ENCODE measurements at places on chromosomes 4 and X.

- DNase-seq: peak; percentile 5
Measured at GRCh38 chrX:46758163-46758955, 559 bp downstream of the SLC9A7 start.

- DNase-seq: no peak
Measured at GRCh38 chr4:149409555-149409962, 406.1 kb downstream of the IQCM start.

- DNase-seq: no peak
Measured at GRCh38 chr4:83606898-83607297, 71.0 kb downstream of the GPAT3 start.

DNA sequence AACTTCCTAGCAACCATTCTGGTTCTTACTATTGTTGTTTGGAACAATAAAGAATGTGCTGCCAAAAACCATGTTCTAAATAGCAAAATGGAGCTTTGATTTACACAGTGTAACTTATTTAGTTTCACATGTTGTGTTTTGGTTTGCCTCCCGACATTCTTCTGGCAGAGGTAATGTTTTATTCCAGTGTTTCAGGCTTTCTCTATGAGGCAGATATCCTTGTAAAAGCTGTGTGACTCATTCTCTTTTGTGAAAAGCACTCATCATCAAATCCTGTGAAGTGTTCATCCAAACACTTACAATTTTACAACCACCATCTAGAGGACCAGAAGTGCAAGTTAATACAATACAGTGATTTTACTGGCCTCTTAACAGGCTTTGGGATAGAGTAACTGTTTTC is 219.0 kb upstream of the GIMD1 start:
- no peak for DNase-seq

DNA sequence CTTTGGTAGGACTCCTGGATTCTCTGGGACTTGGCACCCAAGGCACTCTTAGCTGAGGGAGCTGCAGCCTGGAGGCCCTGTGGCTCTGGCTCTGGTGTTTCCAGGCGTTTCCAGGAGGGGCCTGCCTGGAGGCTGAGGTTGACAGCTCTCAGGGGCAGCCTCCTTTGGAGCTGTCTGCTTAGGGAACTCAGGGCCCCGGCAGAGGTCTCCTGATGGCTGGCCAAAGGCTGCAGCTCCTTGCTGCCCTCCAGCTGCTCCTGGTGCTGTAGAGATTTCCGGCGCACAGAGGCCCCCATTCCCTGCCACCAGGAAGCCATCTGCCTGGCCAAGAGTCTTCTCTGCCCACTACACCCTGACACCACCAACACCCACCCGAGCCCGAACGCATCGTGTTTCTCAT is 25.3 kb upstream of the ARHGEF38 start:
- no peak for DNase-seq

- DNase-seq: no peak
Measured at GRCh38 chr4:139144911-139145551, 32.0 kb downstream of the ELF2 start.

GRCh38 chrX:118566359-118566758 is 70.7 kb downstream of the DOCK11 start:
- DNase-seq: no peak

DNA sequence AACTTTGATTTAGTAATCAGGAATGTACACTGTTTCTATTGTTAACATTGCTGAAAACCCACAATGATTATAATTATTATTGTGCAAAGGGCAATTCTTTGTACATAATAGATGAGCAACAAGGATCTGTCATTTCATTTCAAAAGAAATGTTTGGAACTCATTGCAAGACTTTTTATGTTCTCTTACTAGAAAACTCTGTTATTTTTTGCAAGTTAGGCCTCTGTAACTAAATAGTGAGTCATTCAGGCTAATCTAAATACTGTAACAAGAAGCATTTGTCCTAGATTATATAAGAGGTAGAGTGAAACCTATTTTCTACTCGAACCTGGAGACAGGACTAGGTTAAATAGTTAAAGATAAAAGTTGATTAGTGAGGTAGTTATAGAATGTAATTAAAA is 93.2 kb upstream of the FAM47B start:
- no peak for DNase-seq

- DNase-seq: peak; percentile 20
Measured at GRCh38 chr4:37892641-37893040, 1.8 kb downstream of the TBC1D1 start.

GRCh38 chr4:186104890-186105646 is 564 bp downstream of the FAM149A start:
- DNase-seq: no peak

- no peak for DNase-seq
Measured at GRCh38 chr4:141346144-141346543, 125.4 kb downstream of the ZNF330 start.

- DNase-seq: no peak
Measured at GRCh38 chrX:25105221-25105620, 89.5 kb upstream of the ARX start.

DNA sequence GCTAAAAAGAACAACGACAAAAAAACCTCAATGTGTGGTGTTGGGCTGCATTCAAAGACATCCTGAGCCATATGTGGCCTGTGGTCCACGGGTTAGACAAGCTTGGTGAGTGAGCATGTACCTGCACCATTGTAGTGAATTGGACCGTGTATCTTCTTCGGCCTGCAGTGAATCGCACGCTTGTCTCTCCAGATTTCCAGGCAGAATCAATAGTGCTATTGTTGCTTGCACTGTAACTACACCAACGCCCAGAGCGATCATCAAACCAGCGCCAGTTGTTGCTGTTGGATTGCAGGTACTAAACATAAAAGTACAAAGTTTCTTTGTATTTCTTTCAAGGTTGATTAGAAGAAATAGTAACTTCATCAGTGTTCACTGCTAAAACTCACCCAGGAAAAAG is 101.6 kb downstream of the HUWE1 start:
- no peak for DNase-seq
